ENCODE measurements at places on chromosomes 7 and 10. TPM values are rescaled to one million over a fixed set of nuclear protein-coding genes. Genes with fewer than 3 reads are reported as not detected.

- no peak for DNase-seq
Observed at GRCh38 chr10:110483633-110484032, 14.1 kb upstream of the DUSP5 start.

GRCh38 chr7:50121286-50121685 is 28.2 kb upstream of the ZPBP start:
- no peak for DNase-seq

GRCh38 chr10:5832946-5833345 is 19.7 kb upstream of the GDI2 start:
- DNase-seq: no peak

- no peak for DNase-seq
Observed at GRCh38 chr10:30820261-30820991, 190.9 kb upstream of the LYZL2 start.

CFAP70 gene
- 0.75 TPM for total RNA-seq

HABP2 gene
- not detected for total RNA-seq

ADIRF gene
- total RNA-seq: not detected

DNA sequence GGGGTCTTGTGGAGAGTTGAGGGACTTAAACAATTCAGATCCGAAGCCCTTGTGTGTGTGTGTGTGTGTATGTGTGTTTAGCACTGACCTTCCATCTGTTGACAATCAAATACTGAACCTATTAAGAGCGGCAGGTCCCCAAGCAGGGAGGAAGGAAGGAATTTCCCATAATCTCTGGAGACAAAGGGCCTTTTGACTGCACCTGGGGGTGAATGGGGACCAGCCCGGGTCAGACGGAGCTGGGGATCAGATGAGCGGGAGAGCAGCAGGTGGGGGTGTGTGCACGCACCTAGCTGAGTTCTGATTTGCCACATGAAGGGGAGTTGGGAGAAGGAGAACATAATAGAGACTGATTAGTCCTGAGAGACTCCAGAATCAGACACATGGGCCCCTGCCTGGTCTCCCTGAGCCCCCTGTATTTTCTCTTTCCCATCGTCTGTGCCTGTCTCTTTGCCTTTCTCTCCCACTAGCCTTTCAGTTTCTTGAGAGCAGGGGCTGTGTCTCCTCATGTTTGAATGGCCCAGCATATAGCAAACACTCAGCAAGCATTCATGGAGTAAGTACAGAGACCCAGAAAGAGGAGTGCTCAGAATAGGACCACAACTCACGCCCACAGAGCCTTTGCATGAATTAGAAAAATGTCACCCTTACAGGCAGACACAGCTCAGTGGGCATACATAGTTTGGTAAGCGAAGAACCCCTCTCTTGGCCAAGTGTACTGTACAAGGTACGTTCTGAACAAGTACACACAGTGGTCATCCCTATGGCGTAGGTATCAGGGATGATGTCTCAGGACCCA is 288.3 kb upstream of the HABP2 start:
- no peak for DNase-seq

- peak; percentile 72 for DNase-seq
Observed at GRCh38 chr7:139043823-139044812, 8.3 kb upstream of the ZC3HAV1L start.

GRCh38 chr7:39509436-39509835 is 56.8 kb upstream of the YAE1 start:
- DNase-seq: no peak

DNA sequence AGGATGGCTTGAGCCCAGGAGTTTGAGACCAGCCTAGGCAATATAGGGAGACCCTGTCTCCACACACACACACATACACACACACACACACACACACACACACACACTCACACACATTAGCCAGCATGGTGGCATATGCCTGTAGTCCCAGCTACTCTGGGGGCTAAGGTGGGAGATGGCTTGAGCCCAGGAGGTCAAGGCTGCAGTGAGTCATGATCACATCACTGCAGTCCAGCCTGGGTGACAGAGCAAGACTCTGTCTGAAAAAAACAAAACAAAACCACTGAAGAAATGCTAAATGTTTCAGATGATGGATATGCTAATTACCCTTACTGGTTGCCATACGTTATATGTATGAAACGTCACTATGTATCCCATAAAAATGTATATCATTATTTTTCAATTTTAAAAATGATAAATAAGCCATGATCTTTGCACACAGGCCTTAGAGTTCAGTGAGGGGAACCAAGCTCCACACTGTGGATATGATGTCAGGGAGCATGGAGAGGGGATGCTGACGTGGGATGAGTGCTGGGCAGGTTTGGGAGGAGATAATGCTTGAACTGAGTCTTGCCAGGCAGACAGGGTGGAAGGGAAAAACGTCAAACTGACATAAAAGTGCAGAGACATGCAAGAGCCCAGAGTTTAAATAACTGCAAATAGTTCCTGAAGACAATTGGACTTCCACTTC is 45.9 kb upstream of the ARHGAP12 start:
- no peak for DNase-seq

- no peak for DNase-seq
Observed at GRCh38 chr10:14560274-14560673, 214.4 kb downstream of the FAM107B start.

DNA sequence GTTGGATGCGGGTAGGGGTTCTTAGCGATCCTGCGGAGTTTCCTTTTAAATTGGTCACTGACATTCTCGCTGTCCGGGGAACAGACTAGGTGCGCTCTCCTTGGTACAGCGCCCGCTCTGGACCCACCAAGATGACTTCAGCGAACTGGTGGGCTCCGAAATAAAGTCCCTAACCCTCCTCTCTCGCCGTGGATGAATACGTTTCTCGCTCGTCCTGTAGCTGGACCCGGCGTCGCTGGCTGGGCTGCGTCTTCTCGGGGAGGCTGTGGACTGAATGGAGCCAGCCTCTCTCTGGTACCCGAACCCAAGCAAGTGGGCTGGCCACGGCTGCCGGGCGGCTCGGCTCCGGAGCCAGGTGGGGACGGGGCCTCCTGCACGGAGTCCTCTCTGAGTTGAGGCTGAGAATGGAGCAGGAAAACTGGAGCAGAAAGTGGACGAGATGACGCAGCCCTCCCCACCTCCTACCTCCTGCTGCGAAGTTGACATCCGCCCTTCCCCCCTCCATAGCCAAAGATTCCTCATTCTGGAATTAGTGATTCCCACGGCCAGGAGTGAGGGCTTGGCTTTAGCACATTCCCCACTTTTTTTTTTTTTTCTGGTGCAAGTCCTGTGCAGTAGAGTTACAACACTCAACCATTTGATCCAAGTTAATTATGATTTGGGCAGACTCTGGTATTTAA is 1.5 kb downstream of the UNC5B start:
- DNase-seq: no peak

DNA sequence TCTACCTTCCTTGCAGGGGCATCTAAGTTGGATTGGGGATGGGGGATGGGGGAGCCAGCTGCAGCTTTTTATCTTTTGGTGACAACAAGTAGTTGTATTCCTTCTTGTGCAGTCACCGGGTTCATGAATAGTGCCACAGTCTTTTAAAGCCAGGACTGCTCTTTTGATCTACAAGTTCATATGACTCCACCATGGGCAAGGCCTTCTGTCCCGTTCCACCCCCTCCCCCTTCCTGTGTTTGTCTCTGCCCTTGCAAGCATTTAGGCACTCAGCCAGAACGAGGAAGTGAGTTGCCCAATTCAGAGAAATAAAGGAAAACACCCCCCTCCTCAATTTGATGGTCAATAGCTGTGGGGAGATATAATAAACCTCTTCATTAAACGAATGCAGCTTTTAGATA is 44.8 kb upstream of the EGR2 start:
- DNase-seq: no peak

CYP2C19 gene
- not detected for total RNA-seq

WEE2 gene
- total RNA-seq: not detected

DNA sequence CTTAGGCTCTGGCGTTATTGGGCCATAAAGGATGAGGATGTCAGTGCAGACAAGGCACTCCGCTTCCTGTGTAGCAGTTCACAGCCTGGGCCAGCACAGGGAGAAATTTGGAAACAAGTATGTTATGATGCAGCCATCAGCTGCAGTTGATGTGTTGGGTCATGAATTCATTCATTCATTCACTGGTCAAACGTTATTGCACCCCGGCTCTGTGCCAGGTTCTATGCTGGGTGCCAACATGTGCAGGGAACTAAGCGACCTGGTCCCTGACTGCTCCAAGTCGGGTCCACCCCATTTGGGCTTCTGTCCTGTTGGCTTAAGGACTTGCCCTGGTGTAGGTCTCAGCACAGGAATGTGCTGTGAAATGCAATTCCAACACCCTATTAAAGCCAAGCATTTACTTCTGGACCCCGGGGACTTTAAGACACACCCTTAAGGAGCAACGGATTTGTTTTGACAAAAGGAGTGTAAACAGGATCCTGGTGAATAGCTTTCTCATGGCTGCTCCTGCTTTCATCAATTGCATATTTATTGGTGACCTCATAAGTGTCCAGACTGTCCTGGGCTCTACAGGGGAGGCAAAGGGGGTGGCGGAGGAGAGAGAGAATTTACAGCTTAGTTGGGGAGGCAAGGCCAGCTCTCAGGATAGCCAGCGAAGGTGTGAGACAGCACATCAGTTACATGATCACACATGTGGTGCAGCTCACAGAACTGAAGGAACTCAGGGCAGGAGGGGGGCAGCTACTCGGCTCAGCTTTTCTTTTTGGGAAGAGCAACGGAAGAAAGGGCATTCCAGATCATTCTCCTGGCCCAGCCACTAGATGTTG is 158.6 kb downstream of the GRK5 start:
- DNase-seq: no peak

- no peak for DNase-seq
Observed at GRCh38 chr7:542713-543500, 23.3 kb upstream of the PDGFA start.

PTN gene
- not detected for total RNA-seq

MLXIPL gene
- total RNA-seq: not detected

- no peak for DNase-seq
Observed at GRCh38 chr10:123721441-123722049, 55.4 kb downstream of the GPR26 start.

TCAF2 gene
- 22.5 TPM for total RNA-seq

DNA sequence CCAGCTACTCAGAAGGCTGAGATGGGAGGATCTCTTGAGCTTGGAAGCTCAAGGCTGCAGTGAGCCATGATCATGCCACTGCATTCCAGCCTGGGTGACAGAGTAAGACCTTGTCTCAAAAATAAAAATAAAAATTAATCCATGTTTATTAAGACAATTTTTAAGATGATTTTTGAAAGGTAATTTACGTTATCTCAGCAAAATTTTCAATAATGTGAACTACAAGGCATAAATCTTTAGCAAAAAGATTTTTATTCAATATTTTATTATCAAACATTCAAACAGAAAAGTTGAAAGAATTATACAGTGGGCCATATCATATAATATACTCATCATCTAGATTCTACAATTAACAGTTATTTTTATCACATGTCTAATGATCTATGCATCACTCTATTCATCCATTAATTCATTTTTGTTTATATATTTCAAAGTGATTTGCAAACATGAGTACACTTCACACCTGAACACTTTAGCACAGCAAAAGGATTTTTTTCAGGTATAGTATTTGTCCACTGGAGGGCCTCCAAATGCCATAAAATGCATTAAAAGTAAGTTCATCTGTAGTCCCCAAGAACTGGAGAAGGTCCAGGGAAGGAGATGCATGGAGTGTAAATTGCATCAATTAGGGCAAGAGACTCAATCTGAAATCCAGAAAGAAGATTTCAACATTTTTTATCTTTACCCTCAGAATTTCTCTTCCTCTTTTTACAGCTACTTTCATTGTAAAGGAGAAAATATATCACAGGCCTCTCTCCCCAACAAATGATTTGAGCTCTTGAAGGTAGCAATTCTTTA is 38.6 kb upstream of the RSBN1L start:
- DNase-seq: peak; percentile 51

EBLN1 gene
- not detected for total RNA-seq

DNA sequence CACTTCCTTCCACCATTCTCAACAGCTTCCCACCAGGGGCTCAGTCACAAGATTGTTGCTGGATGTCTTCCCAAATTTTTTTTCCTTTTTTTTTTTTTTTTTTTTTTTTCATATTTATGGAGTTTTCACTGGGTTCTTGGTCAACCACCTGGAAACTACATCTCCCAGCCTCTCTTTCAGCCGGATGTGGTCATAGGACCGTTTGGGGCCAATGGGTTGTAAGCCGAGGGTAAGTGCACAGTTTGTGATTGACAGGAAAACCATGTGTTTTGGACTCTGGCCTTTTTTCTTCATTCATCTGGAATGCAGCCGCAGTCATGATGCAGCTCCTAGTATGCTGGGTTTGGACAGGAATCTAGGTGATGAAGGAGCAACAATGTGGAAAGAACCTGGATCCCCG is 337.1 kb upstream of the FOXK1 start:
- no peak for DNase-seq

DNA sequence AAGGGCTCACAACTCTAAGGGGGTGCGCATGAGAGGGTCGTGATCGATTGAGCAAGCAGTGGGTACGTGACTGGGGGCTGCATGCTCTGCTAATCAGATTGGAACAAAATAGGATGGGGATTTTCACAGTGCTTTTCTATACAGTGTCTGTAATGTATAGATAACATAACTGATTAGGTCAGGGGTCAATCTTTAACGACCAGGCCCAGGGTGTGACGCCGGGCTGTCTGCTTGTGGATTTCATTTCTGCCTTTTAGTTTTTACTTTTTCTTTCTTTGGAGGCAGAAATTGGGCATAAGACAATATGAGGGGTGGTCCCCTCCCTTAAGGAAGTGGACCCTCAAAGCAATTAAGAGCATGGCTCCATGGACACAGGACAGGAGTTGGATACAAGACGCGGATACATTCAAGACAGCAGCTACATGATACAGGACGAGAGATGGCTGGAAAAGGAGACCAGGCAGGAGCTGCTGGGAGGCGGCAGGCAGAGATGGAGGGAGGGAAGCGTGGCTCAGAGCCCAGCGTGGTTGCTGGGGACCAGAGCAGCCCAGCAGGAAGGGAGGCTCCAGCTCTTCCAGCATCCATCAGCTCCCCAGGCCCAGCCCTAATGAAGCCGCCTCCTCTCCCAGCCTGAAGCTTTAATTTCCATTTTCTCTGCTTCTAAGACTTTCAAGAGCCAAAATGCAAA is 31.6 kb downstream of the GSDME start:
- no peak for DNase-seq

INMT gene
- 2.5 TPM for total RNA-seq

DNA sequence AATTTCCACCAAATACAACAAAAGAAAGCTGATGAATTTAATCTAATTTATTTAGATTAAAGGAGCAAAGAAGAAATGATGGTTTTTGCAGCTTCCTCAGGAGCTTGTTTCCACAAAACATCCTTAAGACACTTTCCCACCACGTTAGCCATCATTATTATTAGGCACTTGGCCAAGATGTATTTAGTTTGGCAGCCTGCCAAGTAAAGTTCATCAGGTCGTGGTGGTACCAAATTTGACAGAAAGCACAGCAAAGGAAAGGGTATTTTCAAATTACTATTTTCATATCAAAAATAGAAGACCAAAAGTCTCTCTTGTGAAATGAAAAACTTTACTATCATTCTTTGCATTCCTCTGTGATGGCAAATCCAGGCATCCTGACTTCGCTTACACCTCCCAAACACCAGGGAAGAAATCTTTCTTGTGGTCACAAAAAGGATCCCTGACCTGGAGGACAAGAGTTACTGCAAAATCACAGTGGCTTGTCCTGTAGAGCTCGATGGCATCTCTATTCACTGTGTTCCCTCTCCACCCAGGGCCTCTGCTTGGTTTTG is 123.1 kb upstream of the INHBA start:
- no peak for DNase-seq

NXPH1 gene
- not detected for total RNA-seq

- no peak for DNase-seq
Observed at GRCh38 chr10:17782921-17783665, 26.1 kb upstream of the MRC1 start.

- DNase-seq: no peak
Observed at GRCh38 chr7:2498708-2499107, 20.9 kb upstream of the LFNG start.

GRCh38 chr10:95391164-95391563 is 100.4 kb upstream of the PDLIM1 start:
- no peak for DNase-seq

Measured in activated CD4-positive, alpha-beta T cell treated with anti-CD3 and anti-CD28 coated beads, Interleukin-2, amount 10 ng/mL, durations not matched to agents 7 days and 5 days (primary cell).